ENCODE measurements at places on chromosomes 7 and 10. TPM values are rescaled to one million over a fixed set of nuclear protein-coding genes. Genes with fewer than 3 reads are reported as not detected.
A peak's percentile ranks its signal among the peaks of the same experiment; 100 is the strongest.

GRCh38 chr7:18552943-18553604 lies 57.5 kb downstream of the HDAC9 start:
- H3K4me1 ChIP-seq, result peaks cover 74% of the 10 kb centered on the region
- H3K27me3 ChIP-seq, result 0 out of 2 replicates have a peak, but pooled peaks cover under 1% of the 10 kb centered on the region
- H3K36me3 ChIP-seq, result peaks cover 10% of the 10 kb centered on the region
- peak overlapping the region; percentile 37 for H3K27ac ChIP-seq

DNA sequence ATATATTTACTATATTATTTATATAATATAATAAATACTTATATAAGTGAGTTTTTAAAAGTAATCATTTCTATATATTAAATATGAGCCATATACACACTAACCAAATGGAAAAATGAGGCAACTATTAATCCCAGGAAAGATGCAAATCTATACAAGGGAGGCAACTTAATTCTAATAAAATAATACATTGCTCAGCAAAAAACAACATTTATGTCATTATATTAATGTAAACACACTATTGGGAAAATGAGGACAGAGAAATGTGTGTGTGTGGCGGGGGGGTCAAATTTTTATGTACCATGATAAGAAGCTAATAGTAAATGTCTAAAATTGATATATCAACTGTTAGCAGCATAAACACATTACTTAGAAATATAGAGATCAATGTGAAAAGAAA lies 23.3 kb upstream of the DGKI start:
- peaks cover 62% of the 10 kb centered on the region for H3K4me1 ChIP-seq
- H3K36me3 ChIP-seq, result peaks cover 73% of the 10 kb centered on the region
- H3K27me3 ChIP-seq, result peaks cover 3% of the 10 kb centered on the region
- DNase-seq, result no peak
- H3K4me3 ChIP-seq, result no peak overlapping the region

DNA sequence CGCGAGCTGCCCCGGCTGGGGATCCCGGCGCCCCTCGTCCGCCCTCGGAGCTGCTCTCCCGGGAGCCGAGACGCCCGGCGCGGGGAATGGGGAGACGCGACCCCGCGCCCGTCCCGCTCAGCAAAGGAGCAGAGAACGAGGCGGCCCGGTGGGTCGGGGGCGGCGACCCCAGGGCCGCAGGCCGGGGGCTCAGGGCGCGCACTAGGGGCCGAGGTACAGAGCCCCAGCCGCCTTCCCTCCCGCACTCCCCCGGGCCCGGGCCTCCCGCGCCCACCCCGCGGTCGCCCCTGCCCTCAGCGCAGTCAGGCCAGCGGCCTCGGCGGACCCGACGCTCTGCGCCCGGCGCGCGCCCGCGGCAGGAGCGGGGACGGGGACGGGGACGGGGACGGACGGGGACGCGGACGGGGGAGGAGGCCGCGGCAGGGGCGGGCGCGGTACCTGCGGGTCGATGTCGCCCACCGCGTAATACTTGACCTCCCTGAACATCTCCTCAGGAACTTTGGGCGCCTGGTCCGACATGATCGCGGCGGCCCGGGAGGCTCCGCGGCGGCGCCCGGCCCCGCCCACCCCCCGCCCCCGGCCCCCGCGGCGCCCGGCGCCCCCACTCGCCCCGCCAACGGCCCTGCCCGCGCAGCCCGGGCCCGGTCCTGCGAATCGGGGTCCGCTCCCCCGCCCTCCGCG lies 373 bp downstream of the PAXIP1 start:
- H3K27ac ChIP-seq, result no peak overlapping the region
- H3K27me3 ChIP-seq, result no peaks in the 10 kb centered on the region
- H3K36me3 ChIP-seq, result no peaks in the 10 kb centered on the region

Gene FGFR2
- total RNA-seq, result not detected

All from HFFc6 (cell line).